Fibroblast of the aortic adventitia (primary cell): ENCODE measurements at places on chromosomes 11 and 22. TPM values are rescaled to one million over a fixed set of nuclear protein-coding genes. Genes with fewer than 3 reads are reported as not detected.

GRCh38 chr11:92829671-92830070 lies 139.8 kb upstream of the MTNR1B start:
- no peak for DNase-seq

GRCh38 chr22:46774253-46774979 lies 12.0 kb downstream of the TBC1D22A start:
- no peak for DNase-seq

GRCh38 chr22:34113381-34113780 lies 193.1 kb upstream of the LARGE1 start:
- DNase-seq, result no peak

The LAYN gene
- 34.2 and 48.7 TPM in 2 replicates for total RNA-seq

The TTC36 gene
- total RNA-seq, result 0.81 TPM in 1 of 2 replicates, not detected in the other

The TMEM80 gene
- total RNA-seq, result 3.6 and 9.4 TPM in 2 replicates
